ENCODE measurements at places on chromosomes 3 and 15.

- DNase-seq = no peak
Observed at GRCh38 chr3:178203165-178203564, 333.1 kb upstream of the KCNMB2 start.

DNA sequence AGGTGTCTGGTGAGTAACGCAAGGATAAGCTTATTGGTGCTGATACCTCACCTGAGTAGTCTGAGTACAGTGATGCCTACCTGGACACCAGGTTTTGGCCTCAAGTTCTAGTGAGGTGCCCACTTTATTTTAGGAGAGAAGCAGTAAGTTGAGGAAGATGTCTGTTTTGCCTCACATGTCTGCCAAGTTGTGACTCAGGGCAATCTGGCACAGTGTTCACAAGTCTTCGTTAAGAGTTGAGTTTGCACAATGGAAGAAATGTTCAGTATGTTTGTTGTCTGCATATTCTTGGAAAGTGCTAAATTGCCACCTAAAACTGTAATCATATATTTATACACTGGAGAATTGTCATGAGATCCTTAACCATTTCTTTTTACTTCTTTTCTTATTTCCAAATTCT, 122.2 kb downstream of the KCNH8 start:
- DNase-seq = no peak

DNA sequence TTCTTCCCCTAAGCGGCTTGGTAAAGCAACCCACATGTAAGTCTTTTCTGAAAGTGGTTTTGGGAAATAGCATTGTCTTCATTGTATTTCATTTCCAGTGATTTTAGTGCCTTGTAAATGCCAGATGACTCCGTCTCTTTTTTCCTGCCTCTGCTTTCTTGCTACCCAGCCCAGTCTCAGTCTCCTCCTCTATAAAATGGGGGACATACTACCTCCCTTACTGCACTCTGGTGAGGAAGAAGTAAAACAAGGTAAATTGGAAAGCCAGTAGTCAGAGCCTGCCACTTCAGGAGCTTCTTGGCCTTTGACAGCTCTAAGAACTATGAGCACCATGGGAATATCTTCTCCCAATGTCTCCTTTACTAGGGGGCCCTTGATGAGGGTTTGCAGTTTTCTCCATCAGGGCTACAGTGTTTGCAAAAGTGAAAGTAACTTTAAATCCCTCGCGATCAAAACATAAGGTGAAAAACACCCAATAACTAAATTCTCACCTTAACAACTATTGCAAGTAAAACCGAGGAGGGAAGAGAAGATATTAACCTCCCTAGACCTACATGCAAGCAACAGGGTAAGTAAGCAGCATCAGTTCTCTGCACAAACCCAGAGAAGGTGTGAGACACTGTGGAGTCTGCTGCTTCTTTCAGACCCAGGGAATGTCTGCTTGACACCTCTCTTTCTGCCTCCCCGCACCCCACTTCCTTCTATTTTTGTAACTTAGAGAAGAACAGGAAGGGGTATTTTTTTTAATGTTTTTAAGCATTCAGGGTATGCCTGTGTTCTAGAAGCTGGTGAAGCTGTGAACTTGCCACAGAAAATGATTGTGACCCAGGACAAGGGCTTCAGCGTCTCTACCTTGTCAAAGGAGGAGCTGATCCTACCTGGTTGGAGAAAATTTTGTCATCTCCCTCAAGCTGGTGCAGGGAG, 159.1 kb upstream of the EOMES start:
- no peak for DNase-seq

DNA sequence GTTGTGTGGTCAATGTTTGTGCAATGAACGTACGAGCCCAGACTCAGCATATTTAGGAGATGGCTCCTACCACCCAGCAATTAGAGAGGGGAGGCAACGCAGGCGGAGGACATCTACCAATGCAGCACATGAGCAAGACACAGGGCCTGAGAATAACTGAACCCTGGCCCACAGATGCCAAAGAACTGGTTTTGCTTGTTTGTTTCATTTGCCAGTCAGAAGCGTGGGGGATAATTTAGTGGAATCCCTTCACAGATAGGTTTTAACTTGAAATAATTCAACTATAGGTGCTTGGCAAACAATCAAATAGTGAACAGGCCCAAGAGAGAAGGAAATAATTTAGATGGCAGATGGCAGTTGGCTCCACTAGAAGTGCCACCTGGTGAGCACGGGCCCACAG, 54.8 kb downstream of the LIPC start:
- no peak for DNase-seq

DNA sequence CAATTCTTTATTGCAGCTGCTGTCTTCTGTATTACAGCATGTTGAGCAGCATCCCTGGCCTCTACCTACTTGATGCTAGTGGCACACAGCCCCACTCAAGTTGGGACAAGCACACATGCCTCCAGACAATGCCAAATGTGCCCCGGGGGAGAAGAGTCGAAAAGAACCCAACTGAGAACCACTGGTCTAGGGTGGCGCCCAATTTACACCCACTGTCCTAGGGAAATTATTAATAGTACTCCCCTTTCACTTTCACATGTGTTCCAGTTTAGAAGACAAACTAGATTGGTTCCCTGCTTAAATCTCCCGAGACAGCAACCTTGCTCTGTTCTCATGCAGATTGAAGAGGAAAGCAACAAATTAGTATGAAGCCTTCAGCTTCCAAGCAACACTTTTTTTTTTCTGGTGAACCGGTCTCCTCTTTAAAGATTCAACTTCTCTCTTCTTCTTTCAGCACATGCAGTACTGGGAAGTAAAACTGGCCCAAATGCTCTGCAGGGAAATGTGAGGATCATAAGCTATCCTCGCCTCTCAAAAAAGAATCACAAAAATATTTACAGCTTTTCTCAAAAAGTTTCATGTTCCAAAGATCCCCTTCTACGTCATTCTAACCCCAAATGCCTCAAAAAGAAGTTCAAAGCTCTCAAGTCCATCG, 823.9 kb upstream of the CFAP20DC start:
- DNase-seq = no peak

- peak; percentile 63 for DNase-seq
Observed at GRCh38 chr15:87777054-87777561, 479.4 kb downstream of the NTRK3 start.
